Activated CD4-positive, alpha-beta T cell treated with anti-CD3 and anti-CD28 coated beads for 24 hours (primary cell): ENCODE measurements at places on chromosomes 16 and 17.

DNA sequence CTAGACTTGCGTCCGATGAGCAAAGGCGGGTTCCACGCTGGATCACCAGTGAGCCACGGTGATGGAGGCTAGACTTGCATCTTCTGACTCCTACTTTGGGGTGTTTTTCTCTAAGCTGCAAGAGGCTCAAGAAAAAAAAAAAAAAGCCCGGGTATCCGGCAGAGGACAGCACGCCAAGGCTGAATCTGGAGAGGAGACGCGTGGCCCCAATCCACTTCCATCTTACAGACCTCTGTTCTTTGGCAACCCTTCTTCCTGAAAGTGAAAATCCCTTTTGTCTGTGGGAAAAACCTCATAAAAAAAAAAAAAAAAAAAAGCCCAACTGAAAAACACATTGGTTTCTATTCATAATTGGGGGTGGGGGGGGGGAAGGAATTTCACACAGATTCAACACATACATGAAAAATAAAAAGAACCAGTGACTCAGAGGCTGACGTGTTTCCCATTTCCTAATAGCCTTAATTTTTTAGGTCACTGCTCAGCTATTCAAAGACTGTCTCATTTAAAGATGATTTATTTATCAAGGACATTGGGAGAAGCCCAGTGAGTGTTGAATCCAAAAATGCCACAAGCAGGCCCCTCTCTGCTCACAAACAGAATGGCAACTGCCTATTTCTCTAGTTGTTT is 258.3 kb downstream of the FOXL1 start:
- no peak for DNase-seq

- DNase-seq = no peak
Observed at GRCh38 chr17:35546487-35546886, 9.0 kb upstream of the SLFN12L start.

DNA sequence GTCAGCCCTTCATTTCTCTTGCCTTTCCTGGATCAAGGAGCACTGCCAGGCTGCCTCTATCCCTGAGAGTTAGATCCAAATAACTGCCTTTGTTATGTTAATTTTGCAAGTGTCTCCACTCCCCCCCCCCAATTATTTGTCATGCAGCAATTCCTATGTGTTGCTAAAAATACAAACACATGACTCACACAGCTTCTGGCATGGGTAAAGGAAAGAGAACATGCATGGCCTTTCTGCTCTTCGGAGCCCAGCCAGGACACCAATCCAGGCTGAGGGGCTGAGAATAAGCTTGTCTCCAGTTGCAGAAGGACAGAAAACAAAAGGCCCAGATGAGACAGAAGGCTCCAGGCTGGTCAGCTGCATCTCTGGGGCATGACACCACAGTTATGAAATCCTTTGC is 148.0 kb upstream of the TNRC6C start:
- no peak for DNase-seq

GRCh38 chr16:29687755-29688154 is 8.8 kb downstream of the QPRT start:
- DNase-seq = no peak

DNA sequence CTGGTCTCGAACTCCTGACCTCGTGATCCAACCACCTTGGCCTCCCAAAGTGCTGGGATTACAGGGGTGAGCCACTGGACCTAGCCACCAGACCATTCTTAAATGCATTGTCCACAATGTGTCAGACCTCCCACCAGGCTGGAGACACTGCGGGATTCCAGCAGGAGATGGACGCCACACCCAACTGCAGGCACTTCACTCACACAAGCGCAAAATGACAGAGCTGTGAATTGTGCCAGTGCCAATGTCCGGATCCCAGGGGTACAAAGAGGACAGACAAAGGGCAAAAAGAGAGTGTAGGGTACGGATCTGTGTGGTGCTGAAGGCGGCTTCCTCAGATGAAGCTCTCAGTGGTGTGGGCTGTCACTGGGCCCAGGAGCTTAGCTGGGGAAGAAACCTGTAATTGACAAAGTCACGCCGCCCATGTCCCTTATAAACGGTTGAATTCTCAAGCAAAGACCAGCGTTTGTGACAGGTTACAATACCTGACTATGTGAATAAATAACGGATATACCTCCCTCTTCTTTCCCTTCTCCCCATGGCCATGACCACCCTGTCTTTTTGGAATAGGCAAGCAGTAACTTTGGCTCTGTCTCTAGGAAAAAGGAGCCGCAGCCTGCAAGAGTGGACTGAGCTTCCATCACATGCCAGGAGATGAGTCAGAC is 40.0 kb downstream of the HS3ST3A1 start:
- no peak for DNase-seq

DNA sequence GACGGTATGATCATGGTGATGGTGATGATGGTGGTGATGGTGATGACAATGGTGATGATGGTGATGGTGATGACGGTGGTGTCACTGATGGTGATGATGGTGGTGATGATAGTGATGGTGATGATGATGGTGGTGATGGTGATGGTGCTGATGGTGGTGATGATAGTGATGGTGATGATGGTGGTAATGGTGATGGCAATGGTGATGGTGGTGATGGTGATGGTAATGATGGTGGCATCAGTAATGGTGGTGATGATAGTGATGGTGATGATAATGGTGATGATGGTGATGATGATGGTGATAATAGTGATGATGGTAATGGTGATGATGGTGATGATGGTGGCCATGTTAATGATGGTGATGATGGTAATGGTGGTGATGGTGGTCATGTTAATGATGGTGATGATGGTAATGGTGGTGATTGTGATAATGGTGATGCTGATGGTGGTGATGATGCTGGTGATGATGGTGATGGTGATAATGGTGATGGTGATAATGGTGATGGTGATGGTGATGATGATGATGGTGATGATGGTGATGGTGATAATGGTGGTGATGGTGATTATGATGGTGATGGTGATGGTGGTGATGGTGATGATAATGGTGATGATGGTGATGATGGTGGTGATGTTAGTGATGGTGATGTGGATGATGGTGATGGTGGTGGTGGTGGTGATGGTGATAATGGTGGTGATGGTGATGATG is 107.2 kb downstream of the C16orf95 start:
- no peak for DNase-seq

DNA sequence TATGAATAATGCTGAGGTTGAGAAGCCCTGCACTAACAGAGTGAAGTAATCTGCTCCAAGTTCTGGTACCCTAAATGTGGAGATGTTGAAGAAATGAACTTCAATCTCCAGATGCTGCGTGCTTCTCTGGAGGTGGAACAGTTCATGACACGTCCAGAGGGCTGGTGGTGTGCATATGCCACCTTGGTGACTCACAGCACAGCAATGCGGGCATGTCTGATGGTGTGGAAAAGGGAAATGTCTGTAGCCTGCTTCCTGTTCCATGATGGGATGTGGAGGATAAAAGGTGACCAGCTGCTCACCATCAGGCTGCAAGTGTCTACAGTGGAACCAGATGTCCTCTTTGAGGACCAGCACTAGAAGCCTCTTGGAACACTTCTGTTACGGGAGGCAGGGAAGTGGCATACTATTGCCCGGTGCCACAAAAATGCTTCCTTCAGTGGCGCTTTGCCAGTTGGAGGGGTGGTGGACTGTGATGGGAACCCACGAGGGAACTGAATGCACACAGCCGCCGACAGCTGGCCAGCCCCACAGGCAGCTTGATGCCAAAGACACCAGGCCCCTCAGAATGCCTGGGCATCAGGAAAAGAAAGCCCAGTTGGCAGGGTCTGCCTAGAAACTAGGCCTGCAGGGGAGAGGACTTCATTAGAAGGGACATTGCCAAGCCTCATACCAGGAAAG is 19.9 kb downstream of the SNX11 start:
- no peak for DNase-seq

GRCh38 chr17:76527430-76528111 is 9.9 kb downstream of the CYGB start:
- DNase-seq = no peak

DNA sequence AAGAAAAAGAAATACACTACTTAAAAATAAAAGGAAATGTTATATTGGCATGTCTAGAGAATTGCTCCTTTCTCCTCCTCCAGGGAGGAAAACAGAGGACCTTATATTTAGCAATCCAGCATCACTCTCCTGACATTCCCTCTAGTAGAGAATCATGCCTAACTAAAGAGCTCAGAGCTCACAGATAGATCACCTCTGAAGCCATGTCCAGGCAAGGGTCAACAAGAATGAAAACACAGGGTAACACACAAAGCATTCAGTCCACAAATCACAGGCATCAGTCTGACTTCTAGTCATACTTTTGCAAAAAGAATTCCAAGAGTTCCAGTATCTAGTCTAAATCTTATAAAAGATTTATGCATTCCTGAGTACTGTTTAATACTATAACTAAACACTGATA is 4.4 kb upstream of the HASPIN start:
- DNase-seq = no peak

DNA sequence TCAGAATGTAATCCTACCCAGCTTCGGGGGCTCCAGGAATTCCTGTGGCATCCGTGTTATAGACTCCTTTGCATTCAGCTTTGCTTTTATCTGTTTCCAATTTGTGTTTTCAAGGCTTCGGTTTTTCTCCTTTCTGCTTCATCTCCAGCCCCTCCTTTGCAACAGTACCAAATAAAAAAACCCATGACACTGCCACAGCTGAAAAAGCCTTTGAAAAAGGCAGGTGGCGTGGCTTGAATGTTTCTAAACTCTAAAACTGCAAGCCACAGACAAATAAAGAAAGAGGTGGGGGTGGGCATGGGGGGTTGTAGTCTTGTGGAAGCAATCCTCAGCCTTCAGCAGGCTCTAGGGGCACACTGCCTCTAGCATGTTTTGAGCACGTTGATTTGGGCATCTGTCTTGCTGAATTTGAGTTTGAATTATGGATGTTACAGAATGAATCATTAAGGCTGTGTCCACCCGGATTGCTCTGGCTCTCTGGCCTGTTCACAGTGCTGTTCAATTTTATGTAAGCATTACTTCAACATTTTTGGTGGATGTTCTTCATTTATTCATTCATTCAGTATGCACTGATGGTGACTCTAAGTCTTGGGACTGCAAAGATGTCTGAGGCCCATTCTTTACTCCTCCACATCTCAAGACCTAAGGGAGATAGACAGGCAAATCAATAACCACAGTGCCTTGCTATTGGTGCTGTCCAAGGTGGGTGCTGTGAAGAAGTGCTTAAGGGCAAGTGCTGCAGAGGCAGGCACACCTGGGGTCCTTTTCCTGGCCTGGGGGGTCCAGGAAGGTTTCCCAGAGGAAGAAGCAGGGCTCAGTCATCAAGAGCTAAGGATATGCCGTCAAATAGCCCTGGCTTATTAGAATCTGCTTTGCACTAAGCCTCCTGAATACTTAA is 77.4 kb downstream of the CDH13 start:
- no peak for DNase-seq

- no peak for DNase-seq
Observed at GRCh38 chr17:17514361-17514992, 18.3 kb upstream of the RASD1 start.

GRCh38 chr16:17403156-17403809 is 67.5 kb downstream of the XYLT1 start:
- DNase-seq = no peak

DNA sequence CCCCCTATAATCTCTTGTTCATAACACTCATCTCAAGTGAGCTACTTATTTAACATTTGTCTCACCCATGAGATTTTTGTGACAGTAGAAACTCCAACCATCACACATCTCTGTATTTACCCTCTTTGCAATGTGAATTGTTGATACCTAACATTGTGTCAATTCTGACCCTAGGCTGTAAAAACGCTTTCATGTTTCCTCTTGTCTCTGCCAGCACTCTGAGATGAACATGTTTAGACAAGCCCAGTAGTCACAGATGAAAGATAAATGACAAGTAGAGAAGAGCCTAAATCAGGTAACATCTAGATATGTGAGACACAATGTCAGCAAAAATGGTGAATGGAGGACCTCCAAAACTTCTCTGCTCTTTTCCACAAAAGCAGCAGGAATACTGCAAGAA is 1254.5 kb upstream of the GOT2 start:
- no peak for DNase-seq

- no peak for DNase-seq
Observed at GRCh38 chr17:28983286-28984230, 22.3 kb downstream of the SEZ6 start.

GRCh38 chr16:85541980-85542900 is 70.9 kb upstream of the GSE1 start:
- DNase-seq = no peak

- DNase-seq = no peak
Observed at GRCh38 chr17:34141590-34141989, 113.5 kb upstream of the CCL2 start.
